ENCODE measurements at places on chromosomes 1 and 21.
A peak's percentile ranks its signal among the peaks of the same experiment; 100 is the strongest.

- DNase-seq, result no peak
Observed at GRCh38 chr1:11373895-11374747, 101.1 kb downstream of the UBIAD1 start.

GRCh38 chr1:43797891-43798290 lies 90.6 kb downstream of the ST3GAL3 start:
- DNase-seq, result no peak

GRCh38 chr21:45178070-45178608 lies 103.8 kb downstream of the ADARB1 start:
- no peak for DNase-seq

GRCh38 chr1:37478890-37479254 lies 4.5 kb downstream of the ZC3H12A start:
- no peak for DNase-seq

- DNase-seq, result no peak
Observed at GRCh38 chr1:104402178-104402577, 652.5 kb downstream of the AMY1C start.

- no peak for DNase-seq
Observed at GRCh38 chr1:220410611-220411010, 117.3 kb upstream of the MARK1 start.

DNA sequence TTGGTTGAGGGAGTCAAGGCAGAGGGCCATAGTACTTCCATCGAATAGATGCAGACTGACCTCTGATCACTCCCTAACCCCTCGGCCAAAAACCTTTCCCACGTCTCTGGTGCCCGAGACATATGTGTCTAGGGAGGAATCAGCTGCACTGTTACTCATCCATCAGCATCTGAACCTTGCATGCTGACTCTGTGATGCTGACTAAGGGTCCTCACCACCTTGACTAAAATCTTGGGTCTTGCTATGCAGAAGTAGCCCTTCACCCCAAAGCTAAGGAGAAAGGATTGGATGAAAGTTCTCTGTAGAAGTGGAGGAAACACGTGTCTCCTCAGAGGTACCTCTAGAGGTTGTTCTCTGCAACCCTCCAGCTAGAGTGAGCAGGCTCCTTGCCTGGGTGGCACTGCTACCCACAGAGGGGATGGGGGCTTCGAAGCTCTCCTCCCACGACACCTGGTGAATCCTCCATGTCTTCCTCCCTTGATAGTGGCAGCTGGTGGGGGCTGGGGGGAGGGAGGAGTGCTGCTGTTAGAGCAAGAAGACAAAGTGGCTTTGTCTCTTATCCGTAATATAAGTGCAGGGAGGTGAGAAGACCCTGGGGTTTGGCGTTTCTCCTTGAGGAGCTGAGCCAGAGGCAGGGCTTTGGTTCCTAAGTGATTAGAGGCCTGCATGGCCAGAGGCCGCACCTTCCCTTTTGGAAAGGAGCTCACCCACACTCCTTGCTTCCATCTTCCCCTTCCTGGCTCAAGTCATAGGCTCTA lies 45.1 kb downstream of the ATP2B4 start:
- no peak for DNase-seq

DNA sequence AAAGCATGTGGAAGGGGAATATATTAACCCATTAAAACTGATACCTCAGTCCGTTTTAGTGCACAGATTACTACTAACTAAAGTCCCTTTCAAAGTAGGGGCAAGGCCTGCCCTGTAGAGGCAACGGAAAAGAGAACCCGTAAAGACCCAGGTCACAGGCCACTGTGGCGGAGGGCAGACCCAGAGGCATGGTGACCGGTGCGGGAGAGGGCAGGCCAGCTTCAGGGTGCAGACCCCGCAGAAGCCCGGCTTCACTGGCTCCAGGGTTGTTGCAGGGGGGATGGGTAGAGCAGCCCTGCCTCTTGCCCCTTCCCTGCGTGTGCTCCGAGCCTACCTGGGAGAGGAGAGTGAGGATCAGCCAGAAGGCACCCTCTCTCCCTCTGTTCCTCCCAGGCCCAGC lies 17.7 kb downstream of the CNTN2 start:
- no peak for DNase-seq

GRCh38 chr1:63316984-63317816 lies 5.2 kb upstream of the FOXD3 start:
- DNase-seq, result no peak

- no peak for DNase-seq
Observed at GRCh38 chr1:12518931-12519692, 98.9 kb downstream of the DHRS3 start.

- DNase-seq, result no peak
Observed at GRCh38 chr1:220711056-220711809, 21.1 kb downstream of the C1orf115 start.

DNA sequence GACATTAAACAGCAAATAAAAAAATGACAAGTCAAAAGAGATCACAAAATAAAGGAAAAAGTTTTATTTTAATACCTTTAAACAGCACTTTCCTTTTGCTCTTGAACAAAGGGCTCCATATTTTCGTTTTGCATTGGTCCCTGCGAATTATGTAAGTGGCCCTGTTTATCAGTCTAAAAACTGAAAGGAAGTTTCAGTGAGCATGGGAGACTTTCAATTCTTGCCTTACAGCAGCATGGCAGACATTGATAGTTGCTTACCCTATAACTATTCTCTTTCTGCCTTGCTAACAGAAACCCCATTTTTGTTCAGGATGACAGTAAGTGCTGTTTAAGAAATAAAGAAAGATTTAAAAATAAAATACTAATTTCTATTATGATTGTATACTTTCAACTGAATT lies 5.2 kb upstream of the SH3GLB1 start:
- DNase-seq, result no peak

DNA sequence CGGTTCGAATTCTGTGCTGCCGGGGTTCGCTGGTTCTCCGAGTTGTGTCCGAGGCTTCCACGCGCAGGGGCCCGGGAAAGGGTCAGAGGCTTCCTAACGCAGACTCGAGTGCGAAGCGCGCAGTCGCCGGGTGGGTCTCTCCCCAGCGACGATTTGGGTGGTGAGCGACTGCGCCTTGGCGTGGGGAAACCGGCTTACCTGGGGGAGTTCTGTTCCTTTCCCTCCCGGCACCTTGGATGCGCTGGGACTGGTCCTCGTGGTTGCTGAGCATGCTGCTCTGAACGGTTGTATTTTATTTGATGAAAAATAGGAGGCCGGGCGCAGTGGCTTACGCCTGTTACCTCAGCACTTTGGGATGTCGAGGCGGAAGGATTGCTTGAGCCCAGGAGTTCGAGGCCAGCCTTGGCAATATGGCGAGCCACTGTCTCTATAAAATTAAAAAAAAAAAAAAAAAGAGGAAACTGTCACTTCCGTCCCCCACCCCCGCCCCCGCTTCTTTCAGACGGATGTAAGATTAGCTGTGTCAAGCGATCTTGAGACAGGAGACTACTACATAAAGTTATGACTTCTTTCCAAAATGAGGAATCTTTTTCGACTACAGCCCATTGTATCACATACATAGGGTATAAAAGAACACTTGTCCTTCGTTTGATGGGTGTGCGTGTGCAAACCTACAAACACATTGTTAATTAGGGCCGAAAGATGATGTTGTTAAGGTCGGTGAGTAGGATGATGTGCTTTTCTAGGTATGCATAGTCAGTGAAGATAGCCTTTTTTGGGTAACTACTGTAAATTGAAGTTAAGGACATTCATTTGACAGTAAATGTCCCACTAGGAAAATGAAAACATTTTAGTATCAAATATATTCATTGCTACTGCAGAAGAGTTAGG lies at the start of gene CCDC18:
Gene CCDC18, plus strand, starts transcription at position 2 of the 891 bp plus-strand sequence. CDS start 2,638 bp downstream, outside the sequence.
- DNase-seq, result peak; percentile 38

- no peak for DNase-seq
Observed at GRCh38 chr1:154940651-154941194, 4.2 kb upstream of the PMVK start.

DNA sequence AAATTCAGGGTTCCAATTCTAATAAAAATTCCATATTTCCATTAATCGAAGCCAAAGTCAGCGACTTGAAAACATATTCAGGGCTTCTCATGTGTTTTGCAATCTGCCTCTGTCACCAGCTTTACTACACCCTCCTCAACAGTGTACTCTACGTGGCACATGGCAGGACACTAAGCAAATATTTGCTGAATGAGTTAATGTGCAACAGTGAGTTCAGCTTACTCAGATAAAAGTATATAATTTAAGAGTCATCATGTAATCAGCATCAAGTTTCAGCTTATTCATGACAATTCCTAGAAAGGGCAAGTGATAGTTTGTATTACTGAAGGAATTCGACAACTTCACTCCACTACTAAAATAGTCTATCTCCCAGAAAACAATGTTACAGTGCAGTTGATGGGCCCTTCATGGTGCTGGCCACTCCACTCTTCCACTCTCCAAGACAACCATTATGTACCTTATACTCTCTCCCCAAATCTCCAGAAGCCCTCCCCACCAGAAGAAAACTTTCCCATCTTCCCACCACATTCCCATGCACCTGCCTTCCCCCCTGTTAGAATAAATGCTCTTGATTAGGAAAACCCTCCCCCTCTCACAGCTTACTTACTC lies 97.3 kb downstream of the TTLL7 start:
- DNase-seq, result no peak

GRCh38 chr1:3030663-3031381 lies 9.6 kb downstream of the ACTRT2 start:
- DNase-seq, result peak; percentile 74
